Stimulated activated CD4-positive, alpha-beta T cell treated with anti-CD3 and anti-CD28 coated beads, Interleukin-12 subunit alpha, Interleukin-12 subunit beta, amount 100 ng/mL, for 24 hours (primary cell): ENCODE measurements at places on chromosomes 16 and 17.
A peak's percentile ranks its signal among the peaks of the same experiment; 100 is the strongest.

DNA sequence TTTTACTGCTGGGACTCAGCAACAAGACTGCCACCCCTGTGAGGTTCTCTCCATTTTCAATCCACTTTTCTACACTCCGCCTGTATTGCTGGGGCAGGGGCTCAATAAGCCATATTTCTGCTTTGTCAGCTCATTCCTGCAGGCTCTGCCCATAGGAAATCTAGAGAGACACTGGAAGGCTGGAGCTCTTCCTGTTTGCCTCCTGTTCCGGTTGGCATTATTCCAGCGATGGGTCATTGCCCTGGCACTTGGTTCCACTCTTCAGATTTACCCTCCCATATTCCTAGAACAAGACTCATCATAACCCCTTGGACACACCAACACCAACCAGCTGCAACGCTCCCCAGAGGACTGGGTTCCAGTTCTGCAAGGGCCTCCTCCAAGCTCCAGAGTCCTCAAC, 210.4 kb downstream of the CA10 start:
- DNase-seq: no peak

DNA sequence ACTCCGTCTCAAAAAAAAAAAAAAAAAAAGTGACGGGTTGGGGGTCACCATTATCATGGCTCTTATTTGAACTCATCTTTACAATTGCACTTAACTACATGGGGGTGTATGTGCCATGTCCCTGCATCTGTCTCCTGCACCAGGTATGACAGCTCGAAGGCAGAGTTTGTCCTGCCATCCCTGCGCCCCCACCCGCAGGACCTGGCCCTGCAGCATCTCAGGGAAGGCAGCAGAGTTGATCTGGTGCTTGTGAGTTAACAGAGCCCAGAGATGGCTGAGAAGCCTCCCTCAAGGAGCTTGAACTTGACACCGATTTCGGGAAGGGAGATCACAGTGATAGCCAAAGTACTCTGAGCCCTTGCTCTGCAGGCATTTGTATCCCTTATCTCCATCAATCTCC, 44.8 kb downstream of the C16orf82 start:
- DNase-seq: no peak

- DNase-seq: no peak
Observed at GRCh38 chr16:47888734-47889133, 267.1 kb downstream of the ABCC12 start.

DNA sequence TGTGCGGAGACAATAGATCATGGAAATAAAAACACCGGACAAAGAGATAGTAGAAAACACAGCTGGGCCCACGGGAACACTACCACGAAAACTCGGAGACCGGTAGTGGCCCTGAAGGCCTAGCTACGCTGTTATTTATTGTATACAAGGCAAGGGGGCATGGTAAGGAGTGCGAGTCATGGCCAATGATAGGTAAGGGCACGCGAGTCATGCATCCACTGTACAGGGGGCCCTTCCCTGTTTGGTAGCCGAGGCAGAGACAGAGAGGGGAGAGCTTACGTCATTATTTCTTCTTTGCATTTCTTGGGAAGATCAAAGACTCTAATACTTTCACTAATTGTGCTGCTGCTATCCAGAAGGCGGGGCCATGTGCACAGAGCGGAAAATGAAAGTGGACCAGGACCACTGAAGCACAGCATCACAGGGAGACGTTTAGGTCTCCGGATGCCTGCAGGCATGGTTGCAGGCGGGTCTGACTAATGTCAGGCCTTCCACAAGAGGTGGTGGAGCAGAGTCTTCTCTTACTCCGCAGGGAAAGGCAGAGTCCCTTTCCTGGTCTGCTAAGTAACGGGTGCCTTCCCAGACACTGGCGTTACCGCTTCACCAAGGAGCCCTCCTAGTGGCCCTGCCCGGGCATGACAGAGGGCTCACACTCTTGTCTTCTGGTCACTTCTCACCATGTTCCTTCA, 74.4 kb upstream of the ARL4D start:
- DNase-seq: no peak

DNA sequence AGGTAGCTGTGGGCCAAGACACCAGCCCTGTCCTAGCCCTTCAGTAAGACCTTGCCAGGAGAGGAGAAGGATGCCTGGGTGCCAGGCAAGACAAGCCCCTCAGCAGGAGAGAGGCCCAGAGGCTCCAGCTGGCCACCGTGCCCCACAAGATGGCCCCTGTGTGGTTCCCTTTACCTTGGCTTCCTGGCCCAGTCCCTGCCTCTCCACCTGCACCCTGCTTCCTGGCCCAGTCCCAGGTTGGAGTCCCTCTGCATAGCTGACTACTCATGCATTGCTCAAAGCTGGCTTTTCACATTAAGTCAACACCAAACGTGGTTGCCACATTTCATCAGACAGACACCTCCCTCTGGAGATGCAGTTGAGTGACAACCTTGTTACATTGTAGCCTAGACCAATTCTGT, 4.0 kb downstream of the SYNGR3 start:
- no peak for DNase-seq

- no peak for DNase-seq
Observed at GRCh38 chr16:53176434-53176833, 121.6 kb downstream of the CHD9 start.

- no peak for DNase-seq
Observed at GRCh38 chr16:49100366-49100765, 181.3 kb downstream of the CBLN1 start.

GRCh38 chr16:938136-938535, 32.6 kb downstream of the LMF1 start:
- DNase-seq: no peak

- DNase-seq: no peak
Observed at GRCh38 chr17:72416054-72416675, 295.3 kb downstream of the SOX9 start.

- DNase-seq: peak; percentile 76
Observed at GRCh38 chr17:75113798-75114551, 4.2 kb downstream of the ARMC7 start.

DNA sequence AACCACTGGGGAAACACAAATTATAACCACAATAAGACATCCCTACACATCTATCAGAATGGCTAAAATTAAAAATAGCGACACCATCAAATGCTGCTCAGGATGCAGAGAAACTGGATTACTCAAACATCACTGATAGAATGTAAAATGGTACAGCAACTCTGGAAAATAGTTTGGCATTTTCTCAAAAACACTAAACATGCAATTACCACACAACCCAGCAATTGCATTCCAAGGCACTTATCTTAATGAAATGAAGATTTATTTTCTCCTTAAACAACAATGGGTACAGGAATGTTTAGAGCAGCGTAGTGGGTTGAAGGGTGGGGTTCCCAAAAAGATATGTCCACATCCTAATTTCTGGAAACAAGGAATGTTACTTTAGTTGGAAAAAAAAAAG, 309.0 kb upstream of the PMFBP1 start:
- DNase-seq: no peak

DNA sequence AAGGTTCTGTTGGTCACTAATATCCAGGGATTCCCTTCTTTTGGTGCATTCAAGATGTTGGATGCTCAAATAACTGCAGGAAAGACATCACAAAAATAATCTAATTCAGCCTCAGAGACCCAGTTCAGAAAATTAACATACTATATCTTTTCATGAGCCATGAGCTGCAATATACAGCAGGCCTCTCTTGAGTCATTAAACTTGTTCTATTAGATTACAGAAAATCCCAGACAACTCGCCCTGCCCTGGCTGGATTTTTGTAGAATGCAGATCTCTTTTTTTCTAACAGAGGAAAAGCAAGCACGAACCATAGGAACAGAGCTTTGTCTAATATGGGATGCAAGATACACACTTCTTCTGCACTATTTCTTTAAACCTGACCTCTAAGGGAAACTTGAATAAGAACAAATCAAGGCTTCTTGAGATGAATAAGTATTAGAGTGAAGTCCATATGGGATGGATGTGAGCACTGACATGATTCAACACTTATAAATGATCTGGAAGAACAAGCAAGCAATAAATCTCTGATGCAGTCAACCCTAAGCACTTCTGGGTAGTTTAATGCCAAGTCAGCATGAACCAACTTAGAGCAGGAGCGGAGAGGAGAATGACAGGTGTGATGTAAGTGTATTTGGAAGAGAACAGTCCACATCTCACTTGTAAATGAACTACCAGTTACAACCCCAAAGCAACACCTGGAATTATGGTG, 70.7 kb upstream of the GNAO1 start:
- no peak for DNase-seq

DNA sequence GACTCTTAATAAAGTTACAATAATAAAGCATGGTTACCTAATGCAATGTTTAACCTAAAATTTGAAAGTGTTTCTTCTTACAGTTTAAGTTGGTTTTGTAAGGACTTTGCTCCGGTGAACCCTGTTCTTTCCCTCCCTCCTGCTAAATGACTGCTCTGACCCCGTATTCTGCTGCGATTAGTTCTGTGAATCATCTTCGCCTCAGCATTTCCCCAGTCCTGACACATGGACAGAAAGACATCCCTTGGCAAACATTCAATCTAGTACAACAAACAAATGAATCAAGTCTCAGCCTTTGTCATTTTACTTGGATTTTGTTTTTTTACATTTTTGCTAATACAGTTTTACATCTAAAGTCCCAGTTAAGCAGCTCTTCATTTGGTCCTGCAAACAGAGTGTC, 15.4 kb downstream of the KCNJ2 start:
- no peak for DNase-seq

DNA sequence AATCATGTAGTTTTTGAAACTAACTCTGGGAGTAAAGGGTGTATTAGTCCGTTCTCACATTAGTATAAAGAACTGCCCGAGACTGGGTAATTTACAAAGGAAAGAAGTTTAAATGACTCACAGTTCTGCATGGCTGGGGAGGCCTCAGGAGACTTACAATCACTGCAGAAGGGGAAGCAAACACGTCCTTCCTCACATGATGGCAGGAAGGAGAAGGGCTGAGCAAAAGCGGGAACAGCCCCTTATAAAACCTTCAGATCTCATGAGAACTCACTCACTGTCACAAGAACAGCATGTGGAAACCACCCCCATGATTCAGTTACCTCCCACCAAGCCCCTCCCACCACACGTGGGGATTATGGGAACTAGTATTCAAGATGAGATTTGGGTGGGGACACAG, 256.5 kb upstream of the TNRC6C start:
- no peak for DNase-seq

- no peak for DNase-seq
Observed at GRCh38 chr17:54932711-54933110, 32.1 kb downstream of the TOM1L1 start.

GRCh38 chr16:69717066-69717465, 9.3 kb downstream of the NQO1 start:
- DNase-seq: no peak

DNA sequence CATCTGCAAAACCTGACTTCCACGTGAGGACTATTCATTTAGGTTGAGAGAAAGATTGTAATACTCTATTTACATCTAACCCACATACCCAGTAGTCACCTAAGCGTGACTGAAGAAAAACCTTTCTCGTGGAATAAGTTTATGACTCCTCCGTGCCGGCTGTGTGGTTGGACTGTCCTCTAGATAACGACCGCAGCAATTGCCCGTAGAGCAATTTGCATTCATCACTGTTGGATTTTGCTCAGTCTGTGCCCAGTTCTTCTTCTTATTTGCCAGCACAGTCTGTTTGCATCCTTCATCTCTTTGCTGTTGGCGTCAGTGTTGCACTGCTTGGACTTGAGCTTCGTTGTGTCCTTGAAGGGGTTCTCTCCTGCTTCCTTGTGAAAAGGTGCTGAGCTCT, 131.3 kb downstream of the CYB561 start:
- DNase-seq: no peak

- no peak for DNase-seq
Observed at GRCh38 chr16:80109581-80109980, 431.2 kb upstream of the DYNLRB2 start.

- no peak for DNase-seq
Observed at GRCh38 chr17:73262676-73263642, 1.3 kb upstream of the CPSF4L start.

DNA sequence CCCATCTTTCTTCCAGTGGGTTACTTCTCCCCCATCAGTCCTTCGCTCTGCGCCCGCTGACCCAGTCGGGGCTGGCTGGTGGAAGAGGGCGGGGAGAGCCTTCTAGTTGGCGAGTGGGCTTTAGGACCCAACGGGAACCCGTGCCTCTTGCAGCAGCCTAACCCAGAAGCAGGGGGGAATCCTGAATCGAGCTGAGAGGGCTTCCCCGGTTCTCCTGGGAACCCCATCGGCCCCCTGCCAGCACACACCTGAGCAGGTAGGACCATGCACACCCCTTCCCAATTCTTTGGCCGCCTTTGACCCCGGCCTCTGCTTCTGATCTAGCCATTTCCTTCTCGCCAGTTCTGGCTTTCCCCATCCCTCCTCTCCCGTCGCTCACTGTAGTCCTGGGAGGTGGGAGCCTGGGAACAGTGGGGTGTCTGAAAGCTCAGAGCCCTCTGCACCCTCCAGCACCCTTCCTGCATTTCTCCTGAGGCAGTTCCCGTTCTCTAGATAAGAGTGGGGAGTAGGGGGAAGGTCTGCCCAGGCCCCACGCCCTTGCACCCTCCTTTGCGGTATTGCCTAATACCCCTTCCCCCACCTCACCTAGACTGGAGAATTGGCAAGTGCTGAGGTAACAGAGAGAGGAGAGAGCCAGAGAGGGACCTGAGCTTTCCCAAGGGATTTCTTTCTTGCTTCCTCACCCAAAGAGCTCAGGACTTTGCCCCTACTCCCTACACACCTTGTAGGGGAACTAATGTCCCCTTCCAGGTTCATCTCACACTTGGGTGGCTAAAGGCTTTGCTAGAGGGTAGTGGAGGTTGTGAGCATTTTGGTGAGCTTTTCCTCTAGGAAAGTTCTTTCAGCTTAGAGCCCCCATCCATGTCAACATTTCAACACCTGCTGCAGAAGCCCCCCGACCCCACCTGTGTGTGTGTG, at the start of gene RARA:
TSS of gene RARA (plus strand) at position 150 of the 918 bp plus-strand sequence. CDS start 22,039 bp downstream, outside the sequence.
- no peak for DNase-seq

DNA sequence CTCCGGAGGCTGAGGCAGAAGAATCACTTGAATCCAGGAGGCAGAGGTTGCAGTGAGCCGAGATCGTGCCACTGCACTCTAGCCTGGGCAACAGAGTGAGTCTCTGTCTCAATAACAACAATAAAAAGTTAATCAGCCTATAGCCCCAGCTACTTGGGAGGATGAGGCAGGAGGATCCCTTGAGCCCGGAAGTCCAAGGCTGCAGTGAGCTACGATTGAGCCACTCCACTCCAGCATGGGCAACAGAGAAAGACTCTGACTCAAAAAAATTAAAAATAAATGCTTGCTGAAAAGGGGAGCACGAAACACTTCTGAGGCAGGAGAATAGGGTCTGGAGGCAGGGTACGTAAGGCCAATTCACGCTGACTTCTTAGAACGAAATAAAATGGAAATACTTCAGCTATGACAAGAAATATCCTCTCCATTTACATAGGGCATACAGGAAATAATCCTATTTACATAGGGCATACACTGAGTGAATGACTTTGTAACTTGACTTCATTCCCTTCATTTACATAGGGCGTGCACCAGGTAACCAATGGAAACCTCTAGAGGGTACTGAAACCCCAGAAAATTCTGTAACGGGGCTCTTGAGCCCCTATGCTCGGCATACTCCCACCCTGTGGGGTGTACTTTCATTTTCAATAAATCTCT, 3.2 kb upstream of the PRPSAP1 start:
- DNase-seq: no peak

GRCh38 chr17:1068356-1068755, 71.4 kb downstream of the TIMM22 start:
- DNase-seq: no peak

- no peak for DNase-seq
Observed at GRCh38 chr17:55454906-55455474, 33.4 kb upstream of the MMD start.

GRCh38 chr16:66372078-66372897, 5.8 kb downstream of the CDH5 start:
- DNase-seq: no peak

GRCh38 chr17:82437325-82437668, 13.3 kb downstream of the CYBC1 start:
- no peak for DNase-seq
